ENCODE measurements at places on chromosomes 11 and 22. TPM values are rescaled to one million over a fixed set of nuclear protein-coding genes. Genes with fewer than 3 reads are reported as not detected.

Gene PPP2R5B
- 27.1 TPM for polyA plus RNA-seq

Gene OR52N4
- not detected for polyA plus RNA-seq

Gene APOC3
- not detected for polyA plus RNA-seq

Gene DDTL
- polyA plus RNA-seq: 2.8 TPM

Gene IL17REL
- polyA plus RNA-seq: not detected

Gene LMF2
- polyA plus RNA-seq: 34.8 TPM

Gene OR51B5
- polyA plus RNA-seq: 0.11 TPM

DNA sequence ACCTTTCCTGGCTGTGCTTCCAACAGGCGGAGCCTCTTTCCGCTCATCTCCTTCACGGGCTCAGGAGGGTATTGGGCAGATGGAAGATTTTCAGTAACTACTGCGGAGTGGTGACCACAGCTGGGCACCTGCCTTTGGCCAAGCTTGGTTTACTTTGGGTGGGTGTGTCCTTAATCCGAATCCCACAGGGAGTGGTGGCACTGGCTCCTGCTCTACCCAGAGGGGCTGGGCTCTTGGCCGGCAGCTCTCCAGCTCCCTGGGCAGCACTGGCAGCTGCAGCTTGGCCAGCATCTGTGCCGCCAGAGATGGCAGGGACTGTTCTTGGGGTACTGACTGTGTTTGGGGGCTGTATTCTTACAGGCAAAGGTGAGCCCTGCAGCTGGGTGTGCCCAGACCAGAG, 29.8 kb downstream of the BID start:
- no peak overlapping the region for H3K27ac ChIP-seq
- no peak for DNase-seq
- H3K4me1 ChIP-seq: no peaks in the 10 kb centered on the region
- no peak overlapping the region for H3K4me3 ChIP-seq
- no peaks in the 10 kb centered on the region for H3K36me3 ChIP-seq
- H3K27me3 ChIP-seq: no peaks in the 10 kb centered on the region

DNA sequence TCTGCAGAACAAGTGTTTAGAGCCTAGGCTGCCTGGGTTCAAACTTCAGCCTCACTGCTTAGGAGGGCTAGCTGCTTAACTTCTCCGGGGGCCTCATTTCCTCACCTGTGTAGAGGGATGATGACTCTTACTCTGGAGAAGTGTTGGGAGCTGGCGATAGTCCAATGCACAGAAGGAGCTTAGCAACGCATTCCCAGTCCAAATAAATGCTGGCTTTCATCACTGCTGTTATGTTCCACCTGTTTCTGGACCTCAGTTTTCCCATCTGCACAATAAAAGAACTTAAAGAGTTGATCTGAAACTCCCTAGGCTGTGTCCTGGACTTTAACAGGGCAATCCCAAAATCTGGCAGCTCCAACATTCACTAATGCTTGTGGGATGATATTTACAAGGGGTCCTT, 337.8 kb downstream of the MIAT start:
- no peaks in the 10 kb centered on the region for H3K27me3 ChIP-seq
- H3K4me3 ChIP-seq: no peak overlapping the region
- H3K4me1 ChIP-seq: no peaks in the 10 kb centered on the region
- DNase-seq: no peak

GRCh38 chr11:78606667-78607066, 32.0 kb upstream of the NARS2 start:
- H3K27me3 ChIP-seq: no peaks in the 10 kb centered on the region
- no peak overlapping the region for H3K4me3 ChIP-seq
- no peaks in the 10 kb centered on the region for H3K36me3 ChIP-seq
- no peak overlapping the region for H3K27ac ChIP-seq
- no peak for DNase-seq
- no peaks in the 10 kb centered on the region for H3K4me1 ChIP-seq

- no peaks in the 10 kb centered on the region for H3K27me3 ChIP-seq
- H3K4me3 ChIP-seq: no peak overlapping the region
- H3K4me1 ChIP-seq: no peaks in the 10 kb centered on the region
- H3K27ac ChIP-seq: no peak overlapping the region
These were observed 7.6 kb downstream of the BAD start for GRCh38 chr11:64276653-64277431.

DNA sequence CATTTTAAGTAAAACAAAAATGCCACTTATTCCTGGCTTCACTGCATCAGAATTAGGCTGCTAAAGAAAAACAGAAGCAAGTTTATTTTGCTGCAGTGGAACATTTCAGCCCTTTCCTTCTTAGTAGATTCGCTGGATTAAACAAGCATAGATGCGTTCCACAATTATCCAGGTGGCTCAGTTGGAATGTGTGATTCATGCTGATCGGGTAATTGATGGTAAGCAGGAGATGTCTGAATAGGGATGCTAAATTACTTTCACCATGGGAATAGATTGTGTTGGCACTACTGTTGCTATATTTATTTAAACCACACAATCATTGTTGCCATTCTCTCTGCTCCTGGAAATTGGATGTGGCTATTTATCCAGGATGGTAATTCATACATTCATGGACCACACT, 440.1 kb upstream of the DDI1 start:
- no peak overlapping the region for H3K27ac ChIP-seq
- H3K27me3 ChIP-seq: no peaks in the 10 kb centered on the region
- no peaks in the 10 kb centered on the region for H3K4me1 ChIP-seq

DNA sequence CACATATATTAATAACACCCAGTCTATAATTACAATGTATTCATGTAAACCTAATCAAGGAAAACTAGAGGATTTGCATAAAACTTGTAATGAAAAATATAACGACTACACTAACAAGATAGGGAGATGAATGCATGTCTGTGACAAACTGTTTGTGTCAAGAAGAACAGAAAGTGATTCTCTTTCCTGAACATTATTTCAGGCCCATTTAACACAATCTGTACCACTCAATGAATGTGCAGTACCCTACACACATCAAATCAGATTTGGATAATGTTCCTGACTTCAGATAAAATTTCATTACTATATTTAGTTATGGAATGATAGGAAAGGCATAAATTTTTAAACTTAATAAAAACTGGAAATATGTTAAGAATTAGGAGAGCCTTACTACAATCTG, 93.1 kb downstream of the CADM1 start:
- peaks cover 7% of the 10 kb centered on the region for H3K4me1 ChIP-seq
- no peak overlapping the region for H3K4me3 ChIP-seq
- H3K36me3 ChIP-seq: no peaks in the 10 kb centered on the region
- DNase-seq: no peak

DNA sequence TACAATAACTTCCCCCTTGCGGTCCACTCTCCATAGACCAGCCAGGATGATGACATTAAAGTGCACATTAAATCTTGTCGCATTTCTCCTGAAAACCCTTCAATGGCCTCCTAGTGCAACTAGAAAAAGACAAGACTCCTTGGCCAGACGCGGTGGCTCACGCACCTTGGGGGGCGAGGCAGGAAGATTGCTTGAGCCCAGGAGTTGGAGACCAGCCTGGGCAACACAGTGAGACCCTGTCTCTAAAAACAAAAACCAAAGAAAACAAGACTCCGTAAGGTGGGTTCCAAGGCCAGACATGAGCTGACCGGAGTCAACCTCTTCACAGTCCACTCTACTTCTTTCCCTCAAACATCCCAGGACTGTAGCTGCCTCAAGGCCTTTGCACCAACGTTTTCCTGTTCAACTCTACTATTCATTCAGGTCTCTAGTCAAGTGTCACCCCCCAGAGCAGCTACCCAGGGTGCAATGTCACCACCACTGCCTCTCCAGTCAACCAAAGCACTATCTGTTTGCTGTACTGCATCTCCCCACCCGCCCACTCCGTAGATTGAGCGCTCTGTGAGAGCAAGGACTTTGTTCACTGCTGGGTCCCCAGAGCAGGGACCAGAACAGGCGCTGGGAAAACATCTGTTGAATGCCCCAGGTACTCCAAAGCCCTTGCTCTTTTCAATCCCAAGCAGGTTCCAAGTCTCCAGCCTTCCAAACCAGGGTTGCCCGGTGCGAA, 739 bp downstream of the ZMAT5 start:
- peaks cover 34% of the 10 kb centered on the region for H3K4me1 ChIP-seq
- DNase-seq: no peak
- peaks cover 25% of the 10 kb centered on the region for H3K36me3 ChIP-seq
- H3K4me3 ChIP-seq: peak overlapping the region; percentile 85
- H3K27me3 ChIP-seq: no peaks in the 10 kb centered on the region
- peak overlapping the region; percentile 87 for H3K27ac ChIP-seq

GRCh38 chr11:67277231-67277961, 11.1 kb downstream of the GRK2 start:
- no peaks in the 10 kb centered on the region for H3K27me3 ChIP-seq
- peak overlapping the region; percentile 33 for H3K4me3 ChIP-seq
- peaks cover 73% of the 10 kb centered on the region for H3K4me1 ChIP-seq
- peak overlapping the region; percentile 83 for H3K27ac ChIP-seq
- DNase-seq: peak; percentile 96
- peaks cover 35% of the 10 kb centered on the region for H3K36me3 ChIP-seq

DNA sequence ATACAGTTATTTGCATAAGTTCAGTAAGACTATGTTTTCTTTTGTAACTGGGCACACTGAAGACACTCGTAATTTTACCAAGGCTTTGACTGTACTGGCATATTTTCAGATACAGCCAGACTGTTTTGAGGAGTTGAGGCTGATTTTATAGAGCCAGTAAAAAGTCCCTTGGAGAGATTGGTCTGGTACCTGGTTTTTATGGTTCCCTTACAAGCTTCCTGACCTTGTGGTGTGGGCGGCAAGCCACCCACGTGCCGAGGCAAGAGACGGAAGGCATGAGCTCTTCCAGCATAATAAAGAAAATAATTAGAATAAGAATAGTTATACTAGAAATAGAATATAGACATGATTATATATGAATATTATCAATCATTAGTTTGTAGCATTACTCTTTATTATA, 11.3 kb upstream of the GSTP1 start:
- no peaks in the 10 kb centered on the region for H3K36me3 ChIP-seq
- H3K4me1 ChIP-seq: no peaks in the 10 kb centered on the region
- no peak overlapping the region for H3K4me3 ChIP-seq
- H3K27ac ChIP-seq: no peak overlapping the region

DNA sequence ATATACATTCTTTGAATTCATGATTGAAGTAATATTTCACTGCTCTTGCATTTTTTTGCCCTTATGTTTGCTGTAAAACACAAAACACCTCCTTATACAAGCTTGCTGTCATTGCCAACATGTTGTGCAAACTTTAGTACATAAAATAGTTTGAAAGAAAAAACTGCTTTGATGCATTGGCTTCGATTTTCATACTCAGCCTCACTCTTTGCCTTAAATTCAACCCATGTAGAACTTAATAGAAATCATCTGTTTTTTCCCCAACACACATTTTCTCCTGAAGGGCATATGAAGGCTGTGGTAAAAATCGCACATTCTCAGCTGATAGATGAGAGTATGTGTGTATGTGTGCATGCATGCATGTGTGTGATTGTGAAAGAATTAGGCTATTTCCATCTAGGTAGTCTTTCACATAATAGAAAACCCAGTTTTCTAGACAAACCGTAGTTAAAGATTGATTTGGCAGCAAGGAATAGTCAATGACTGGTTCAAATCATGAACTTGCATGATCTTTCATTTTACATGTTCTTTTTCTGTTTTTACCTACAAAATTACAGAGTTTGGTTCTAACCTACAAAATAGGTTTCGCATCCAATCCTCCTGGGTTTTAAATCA, 72.8 kb upstream of the MTMR2 start:
- H3K4me3 ChIP-seq: no peak overlapping the region
- H3K4me1 ChIP-seq: no peaks in the 10 kb centered on the region
- H3K27ac ChIP-seq: no peak overlapping the region
- DNase-seq: no peak

DNA sequence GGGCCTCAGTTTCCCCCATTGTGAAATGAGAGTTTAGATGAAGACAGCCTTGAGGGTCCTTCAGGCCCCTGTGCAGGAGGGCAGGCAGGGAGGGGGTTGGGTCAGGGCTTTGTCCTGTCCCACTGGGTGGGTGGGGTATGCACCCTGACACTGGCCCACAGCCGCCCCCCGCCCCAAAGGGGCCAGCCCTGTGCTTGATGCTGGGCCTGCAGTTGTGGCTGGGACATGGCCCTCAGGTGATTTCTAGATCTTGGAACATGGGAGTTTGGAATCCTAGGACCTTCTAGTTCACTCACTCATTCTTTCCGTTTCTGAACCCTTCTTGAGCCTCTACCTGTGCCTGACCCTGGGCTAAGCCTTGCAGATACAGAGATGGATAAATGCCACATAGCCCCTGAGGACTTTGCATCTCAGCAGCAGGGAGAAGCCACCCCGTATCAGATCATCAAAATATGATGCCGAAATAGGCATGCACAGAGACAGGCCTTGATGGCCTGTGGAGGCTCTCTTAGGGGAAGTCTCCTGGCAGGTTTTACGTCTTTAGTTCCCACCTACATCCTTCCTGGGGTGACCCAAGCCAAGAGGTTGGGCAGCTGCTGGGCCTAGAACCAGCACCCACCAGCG, 76.0 kb downstream of the FBLN1 start:
- H3K4me1 ChIP-seq: no peaks in the 10 kb centered on the region
- H3K27ac ChIP-seq: no peak overlapping the region
- H3K36me3 ChIP-seq: no peaks in the 10 kb centered on the region
- DNase-seq: no peak
- peaks cover 11% of the 10 kb centered on the region for H3K27me3 ChIP-seq

DNA sequence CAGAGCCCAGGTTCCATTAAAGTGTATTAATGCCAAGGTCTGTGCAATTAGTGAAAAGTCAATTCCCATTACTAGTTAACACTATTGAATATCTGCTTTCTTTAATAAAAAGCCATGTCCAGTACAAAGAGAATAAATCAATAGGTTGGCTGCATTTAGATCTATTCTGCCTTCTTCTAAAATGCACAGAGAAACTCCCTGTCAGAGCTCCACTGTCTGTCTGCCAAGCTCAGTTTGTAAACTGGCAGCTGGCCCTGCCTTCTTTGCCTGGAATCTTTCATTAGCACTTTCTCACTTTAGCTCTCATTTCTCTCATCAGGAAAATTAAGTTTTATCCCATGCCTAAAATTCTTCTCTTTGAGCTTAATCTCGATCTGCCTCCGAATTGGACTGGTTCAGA, 35.6 kb downstream of the ARL14EP start:
- DNase-seq: no peak
- H3K27ac ChIP-seq: no peak overlapping the region
- H3K27me3 ChIP-seq: no peaks in the 10 kb centered on the region

GRCh38 chr22:19201869-19202798, 23.6 kb upstream of the SLC25A1 start:
- no peak overlapping the region for H3K4me3 ChIP-seq
- no peak for DNase-seq
- H3K36me3 ChIP-seq: peaks cover 13% of the 10 kb centered on the region

- no peaks in the 10 kb centered on the region for H3K4me1 ChIP-seq
- H3K4me3 ChIP-seq: no peak overlapping the region
- H3K27ac ChIP-seq: no peak overlapping the region
- no peak for DNase-seq
- H3K36me3 ChIP-seq: no peaks in the 10 kb centered on the region
- no peaks in the 10 kb centered on the region for H3K27me3 ChIP-seq
These were observed 243.1 kb upstream of the BLID start for GRCh38 chr11:122359081-122359571.

GRCh38 chr22:48333323-48333763, 1494.3 kb downstream of the BRD1 start:
- no peak overlapping the region for H3K27ac ChIP-seq
- no peaks in the 10 kb centered on the region for H3K36me3 ChIP-seq
- peaks cover 3% of the 10 kb centered on the region for H3K27me3 ChIP-seq
- H3K4me1 ChIP-seq: no peaks in the 10 kb centered on the region
- H3K4me3 ChIP-seq: no peak overlapping the region

Data from heart left ventricle (tissue), 16 donors.